ENCODE measurements at places on chromosomes 6 and 20. TPM values are rescaled to one million over a fixed set of nuclear protein-coding genes. Genes with fewer than 3 reads are reported as not detected.

TMEM244 gene
- total RNA-seq: not detected

- DNase-seq: no peak
Measured at GRCh38 chr20:35122756-35123405, 24.3 kb downstream of the EDEM2 start.

DNA sequence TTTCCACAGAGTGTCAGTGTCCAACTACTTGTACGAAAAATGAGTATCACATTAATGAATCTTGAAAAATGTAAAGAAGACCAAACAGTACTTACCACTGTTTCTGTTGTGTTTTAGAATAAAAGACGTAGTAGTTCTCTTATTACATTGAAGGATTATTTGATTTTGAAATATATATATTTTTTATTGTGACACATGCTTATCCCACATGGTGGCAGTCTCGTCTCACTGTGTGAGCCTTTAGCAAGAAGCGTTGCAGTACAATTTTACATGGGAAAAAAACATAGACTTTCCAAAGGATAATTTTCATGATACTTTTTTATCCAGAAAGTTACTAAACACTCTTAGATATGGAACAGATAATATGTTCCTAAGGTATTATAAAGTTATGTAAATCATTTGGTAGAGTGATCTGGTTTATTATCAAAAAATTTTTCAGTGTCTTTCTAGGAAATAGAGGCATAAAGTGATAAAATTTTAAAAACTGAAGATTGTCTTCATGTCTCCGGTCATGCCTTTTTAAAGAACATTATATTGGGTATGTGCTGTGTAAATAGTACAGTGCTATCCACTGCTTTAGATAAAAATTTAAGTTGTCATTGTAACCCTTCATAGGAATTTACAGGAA is 117.5 kb upstream of the SAMD5 start:
- DNase-seq: peak; percentile 73

- DNase-seq: peak; percentile 39
Measured at GRCh38 chr20:59403261-59403961, 103.0 kb downstream of the EDN3 start.

GRCh38 chr20:21936261-21936660 is 230.8 kb downstream of the PAX1 start:
- DNase-seq: no peak

DNA sequence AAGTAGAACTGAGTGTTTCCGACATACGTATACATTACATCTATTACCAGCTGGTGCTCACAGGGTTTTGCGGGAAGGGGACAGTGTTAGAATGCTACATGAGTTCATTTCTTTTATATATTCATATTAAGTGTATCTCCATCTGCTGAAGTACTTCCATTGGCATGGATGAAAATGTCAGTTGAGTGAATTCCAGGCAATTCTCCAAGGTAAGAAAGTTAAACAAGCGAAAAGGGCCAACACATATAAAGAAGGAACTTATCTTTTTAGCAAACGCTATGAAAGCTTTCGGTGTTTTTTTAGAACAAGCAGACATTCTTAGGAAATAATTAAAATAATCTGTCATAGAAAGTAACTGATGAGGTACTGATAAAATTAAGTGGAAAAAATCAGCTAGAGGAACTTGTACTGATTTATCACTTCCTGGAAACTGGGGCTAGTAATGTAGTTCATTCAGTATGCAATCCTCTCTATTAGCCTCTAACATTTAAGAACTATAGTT is 34.6 kb downstream of the RNF146 start:
- DNase-seq: peak; percentile 2

GRCh38 chr20:40632346-40632976 is 56.6 kb downstream of the MAFB start:
- no peak for DNase-seq

DNA sequence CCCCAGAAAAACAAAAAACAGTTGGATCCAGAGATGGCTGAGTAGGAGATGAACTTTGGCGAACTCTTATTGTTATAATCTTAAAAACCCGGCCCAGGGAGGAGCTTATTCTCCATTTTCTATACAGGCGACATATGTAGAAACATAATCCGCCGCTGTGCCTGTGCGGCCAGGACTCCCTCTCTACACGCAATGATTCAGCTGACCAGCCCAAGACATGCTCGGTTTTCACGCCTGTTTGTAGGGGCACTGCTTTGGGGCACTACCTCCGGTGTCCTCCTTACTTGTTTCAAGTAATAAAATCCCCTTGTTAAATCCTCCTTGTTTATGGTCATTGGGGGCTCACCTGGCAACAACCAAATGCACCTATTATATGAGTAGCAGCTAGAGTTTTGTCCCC is 89.9 kb downstream of the SEL1L2 start:
- no peak for DNase-seq

- DNase-seq: peak; percentile 46
Measured at GRCh38 chr6:158316022-158316421, 3.8 kb downstream of the TULP4 start.

DNA sequence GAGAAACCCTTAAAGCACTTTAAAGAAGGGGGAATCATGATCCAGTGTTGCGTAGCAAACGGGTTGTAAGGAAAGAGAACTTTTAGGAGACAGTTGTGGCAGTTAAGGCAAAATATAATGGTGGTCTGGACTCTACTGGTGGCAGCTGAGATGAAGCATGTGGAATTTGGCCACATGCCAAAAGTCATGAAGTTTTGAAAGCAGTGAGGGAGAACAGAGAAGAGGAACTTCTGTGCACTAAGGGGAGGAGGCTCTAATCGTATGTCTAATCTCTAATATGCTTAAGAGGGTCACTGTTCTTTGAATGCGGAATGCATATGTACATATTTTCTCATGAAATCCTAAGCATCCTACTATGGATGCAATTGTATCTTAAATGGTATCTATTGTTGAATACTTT is 91.5 kb downstream of the RIMS1 start:
- no peak for DNase-seq

DNA sequence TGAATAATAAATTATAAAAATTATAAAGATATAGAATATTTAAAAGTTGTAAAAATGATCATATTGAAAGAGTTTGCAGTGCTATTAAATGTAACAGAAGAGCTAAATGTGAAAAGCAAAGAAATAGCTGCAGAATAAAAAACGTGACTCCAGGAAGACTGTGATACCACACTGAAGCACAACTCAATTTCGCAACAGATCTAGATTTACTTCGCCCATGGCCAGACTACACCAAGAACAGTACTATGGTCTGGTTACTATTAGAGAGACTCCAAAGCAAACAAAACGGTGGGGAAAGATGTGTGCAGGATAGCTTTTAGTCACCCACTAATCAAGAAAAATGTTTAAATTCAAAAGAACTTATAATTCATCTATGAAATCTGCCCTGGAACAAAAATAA is 1.9 kb downstream of the CHD6 start:
- DNase-seq: peak; percentile 8
